Thoracic aorta (tissue), 2 donors: ENCODE measurements at places on chromosomes 5 and 9.

GRCh38 chr9:21542787-21543186 lies 60.7 kb upstream of the IFNE start:
- DNase-seq = no peak

DNA sequence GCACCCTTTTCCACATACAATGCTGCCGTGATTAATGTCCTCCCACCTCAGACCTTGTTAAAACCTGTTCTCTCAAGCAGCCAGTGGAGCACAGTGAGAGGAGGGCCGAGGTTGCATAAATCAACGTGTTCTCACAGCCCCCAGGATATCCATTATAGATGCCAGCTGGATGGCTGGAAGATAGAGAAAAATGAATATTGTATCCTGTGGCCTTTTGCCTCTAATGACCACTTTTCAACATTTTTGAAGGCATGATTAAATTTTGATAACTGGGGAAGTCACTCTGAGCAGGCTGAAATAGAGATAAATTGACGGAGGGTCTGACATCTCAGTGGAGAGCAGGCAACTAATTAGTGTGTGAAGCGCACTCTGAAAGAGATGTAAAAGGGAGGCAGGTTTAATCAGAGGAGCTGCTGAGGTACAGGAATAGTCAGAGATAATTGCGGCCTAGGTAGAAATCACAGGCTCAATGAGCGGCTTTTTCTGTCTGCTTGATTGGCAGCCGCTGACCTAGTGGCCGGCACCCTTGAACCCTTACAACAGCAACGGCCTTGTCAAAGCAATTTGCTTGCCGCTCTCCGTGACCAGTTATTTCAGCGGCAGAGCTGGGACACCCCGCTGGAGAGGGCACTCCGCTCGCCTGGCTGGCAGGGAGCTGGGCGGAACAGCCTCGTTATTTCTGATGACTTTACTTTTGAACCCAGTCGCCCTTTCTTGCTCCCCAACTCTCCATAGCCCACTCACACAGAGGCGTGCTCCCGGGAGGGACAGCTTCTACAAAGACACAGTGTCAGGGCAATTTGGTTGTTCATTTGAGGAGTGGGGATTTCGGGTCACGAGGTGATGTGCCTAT lies 560.7 kb downstream of the PSAT1 start:
- no peak for DNase-seq

GRCh38 chr5:78587775-78588291 lies 60.7 kb downstream of the LHFPL2 start:
- no peak for DNase-seq

GRCh38 chr5:1955586-1955985 lies 72.9 kb upstream of the IRX4 start:
- no peak for DNase-seq

GRCh38 chr5:120092649-120093048 lies 371.5 kb upstream of the PRR16 start:
- DNase-seq = no peak

DNA sequence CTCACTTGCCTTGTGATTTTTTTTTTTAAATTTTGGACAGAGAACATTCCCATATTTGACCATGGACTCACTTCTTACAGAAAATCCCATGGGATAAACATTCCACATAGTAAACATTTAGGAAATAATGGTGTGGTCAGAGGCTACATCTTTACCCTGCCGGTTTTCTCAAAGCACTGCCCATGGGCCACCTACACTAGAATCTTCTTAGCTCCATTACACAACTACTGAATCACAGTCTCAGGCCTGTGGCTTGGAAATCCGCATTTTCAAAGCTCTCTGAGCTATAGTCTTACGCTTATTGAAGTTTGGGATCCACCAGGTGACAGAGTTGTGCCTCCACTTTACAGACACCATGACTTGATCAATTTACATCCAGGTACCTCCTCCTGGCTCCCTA lies 39.4 kb downstream of the ALG2 start:
- no peak for DNase-seq

GRCh38 chr9:99024959-99025358 lies 80.0 kb upstream of the TGFBR1 start:
- no peak for DNase-seq

- no peak for DNase-seq
These were observed 84.3 kb downstream of the SH3TC2 start for GRCh38 chr5:148978370-148979082.

GRCh38 chr5:126847456-126847820 lies 70.5 kb downstream of the LMNB1 start:
- no peak for DNase-seq

DNA sequence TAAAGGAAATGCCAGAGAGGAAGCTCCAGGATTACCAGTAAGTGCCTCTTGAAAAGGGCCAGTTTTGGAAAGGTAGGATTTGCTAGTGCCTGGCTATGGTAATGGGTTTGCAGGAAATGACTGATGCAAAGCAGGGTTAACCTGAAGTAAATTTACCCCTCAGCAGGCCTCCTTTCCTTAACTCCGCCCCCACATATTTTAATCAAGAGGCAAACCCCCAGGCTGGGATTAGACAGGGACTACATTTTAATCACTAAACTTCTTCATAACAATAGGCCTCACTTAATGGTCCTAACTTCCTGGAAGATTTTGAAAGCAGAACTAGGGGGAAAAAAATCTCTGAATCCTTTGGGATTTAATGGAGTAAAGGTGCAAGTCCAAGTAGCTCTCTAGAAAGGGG lies 10.2 kb upstream of the SLC1A3 start:
- DNase-seq = no peak

DNA sequence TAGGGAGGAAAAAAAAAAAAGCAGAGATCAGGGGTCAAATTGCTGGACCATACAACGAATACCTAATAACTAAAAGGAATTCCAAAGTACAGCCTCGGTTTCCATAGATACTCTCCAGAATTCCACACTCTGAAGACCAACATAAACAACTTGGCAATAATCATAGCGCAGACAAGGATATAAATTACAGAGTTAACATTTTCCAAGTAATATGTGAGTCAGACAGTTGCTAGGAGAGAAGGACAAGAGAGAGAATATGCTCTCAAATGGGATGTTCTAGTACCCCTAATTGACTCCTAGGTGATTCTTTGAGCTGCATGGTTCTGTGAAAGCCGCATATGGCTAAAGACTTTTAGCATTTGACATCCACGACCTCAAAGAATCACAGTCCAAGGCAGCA lies 165.2 kb downstream of the FRMD3 start:
- no peak for DNase-seq

GRCh38 chr9:14488421-14489190 lies 174.7 kb upstream of the NFIB start:
- DNase-seq = no peak

DNA sequence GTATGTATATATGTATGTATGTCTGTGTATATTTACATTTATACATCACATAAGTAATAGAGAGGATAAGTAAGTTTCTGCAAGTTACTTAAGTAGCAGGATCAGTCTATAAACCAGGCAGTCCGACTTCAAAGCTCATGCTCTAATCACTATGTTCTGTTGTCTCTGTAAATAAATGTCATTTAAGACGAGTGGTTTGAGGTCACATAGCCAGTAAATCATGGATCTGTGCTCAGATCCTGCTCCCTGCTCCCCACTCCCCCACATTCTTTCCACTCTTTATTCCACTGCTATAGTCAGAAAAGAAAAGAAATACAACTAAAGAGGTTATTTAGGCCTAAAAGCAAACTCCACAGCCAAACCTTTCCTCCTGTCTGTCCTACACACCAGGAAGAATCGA lies 90.4 kb downstream of the SERINC5 start:
- no peak for DNase-seq

- DNase-seq = no peak
These were observed 177.0 kb upstream of the MVB12B start for GRCh38 chr9:126149661-126150060.

- no peak for DNase-seq
These were observed 1.1 kb downstream of the POMT1 start for GRCh38 chr9:131503626-131504465.

GRCh38 chr5:111830333-111830732 lies 73.3 kb upstream of the NREP start:
- no peak for DNase-seq

- DNase-seq = no peak
These were observed 298.4 kb upstream of the IRX4 start for GRCh38 chr5:2181149-2181548.

DNA sequence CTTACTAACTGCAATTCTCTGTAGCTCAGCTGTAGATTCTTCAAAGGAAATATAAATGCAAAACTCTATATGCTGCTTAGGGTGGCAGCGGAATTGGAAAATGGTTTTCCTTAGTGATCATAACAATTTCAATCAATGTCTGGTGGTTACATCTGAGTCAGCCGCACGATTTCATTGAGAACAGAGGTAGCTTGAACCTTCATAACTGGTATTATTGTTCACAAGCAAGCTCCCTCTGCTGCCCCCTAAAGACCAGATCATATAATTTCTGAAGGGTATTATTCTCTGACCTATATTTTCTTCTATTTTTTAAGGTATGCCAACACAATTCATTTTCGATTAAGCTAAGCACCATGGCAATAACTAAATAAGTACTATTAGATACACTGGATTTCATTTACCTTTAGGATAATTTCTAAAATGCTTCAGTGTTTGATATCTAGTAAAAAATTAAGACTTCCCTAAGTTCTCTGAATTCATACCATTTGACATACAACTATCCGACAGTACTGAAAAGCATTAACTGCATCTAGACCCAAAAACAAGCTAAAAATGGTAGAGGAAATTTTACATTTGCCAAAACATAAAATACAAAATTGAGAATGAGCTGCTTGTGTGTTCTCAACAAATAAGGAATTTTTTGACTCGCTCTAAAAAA lies 181.1 kb upstream of the SPEF2 start:
- DNase-seq = no peak

- no peak for DNase-seq
These were observed 2.4 kb downstream of the FUBP3 start for GRCh38 chr9:130581766-130582165.

DNA sequence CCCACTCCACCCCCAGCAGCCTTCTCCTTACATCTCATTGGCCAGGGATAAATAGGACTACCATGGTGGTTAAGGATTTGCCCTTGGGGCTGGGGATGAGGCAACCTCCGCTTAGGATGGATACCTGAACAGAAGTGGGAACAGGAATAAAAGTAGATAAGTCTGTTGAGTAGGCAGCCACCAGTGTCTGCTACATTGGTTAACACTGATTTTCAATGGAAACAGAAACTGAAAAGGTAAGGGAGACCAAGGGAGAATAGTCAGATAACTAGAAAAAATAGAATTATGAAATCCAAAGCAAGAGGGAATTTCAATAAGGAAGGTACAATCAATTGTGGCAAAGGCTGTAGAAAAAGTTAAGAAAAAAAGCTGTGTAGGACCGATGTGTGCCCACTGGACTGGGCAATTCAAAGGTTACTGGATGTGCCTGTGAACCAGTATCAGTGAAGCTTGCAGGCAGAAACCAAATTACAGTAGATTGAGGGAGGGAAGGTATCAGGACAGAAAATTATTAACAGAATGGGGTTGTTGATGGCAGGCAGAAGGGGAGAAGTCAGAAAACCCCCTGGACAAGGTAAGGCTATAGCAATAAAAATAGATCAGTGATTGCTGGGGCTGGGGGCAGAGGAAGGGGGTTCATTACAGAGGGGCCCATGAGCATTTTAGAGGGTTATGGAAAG lies 48.7 kb downstream of the DNAJC21 start:
- DNase-seq = no peak

DNA sequence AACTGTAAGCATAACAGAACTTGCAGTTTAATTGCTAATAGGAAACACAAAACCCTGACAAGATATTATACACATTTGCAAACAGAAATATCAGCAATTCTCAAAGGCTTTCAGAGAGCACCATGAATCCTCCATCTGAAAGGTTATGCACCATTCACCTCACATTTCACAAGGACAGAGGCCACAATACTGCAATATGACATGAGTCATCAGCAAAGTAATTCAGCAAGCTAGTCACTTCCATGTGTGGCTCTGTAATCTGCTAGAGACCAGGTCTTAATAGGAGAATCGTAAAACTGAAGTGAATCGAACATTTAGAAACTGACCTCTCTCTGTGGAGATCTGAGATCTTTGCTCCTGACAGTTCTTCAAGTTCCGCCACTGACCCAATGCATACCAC lies 28.3 kb downstream of the IARS1 start:
- no peak for DNase-seq

- DNase-seq = no peak
These were observed 15.3 kb upstream of the NRG2 start for GRCh38 chr5:140058212-140058932.

GRCh38 chr5:5341531-5342292 lies 80.8 kb upstream of the ICE1 start:
- no peak for DNase-seq

DNA sequence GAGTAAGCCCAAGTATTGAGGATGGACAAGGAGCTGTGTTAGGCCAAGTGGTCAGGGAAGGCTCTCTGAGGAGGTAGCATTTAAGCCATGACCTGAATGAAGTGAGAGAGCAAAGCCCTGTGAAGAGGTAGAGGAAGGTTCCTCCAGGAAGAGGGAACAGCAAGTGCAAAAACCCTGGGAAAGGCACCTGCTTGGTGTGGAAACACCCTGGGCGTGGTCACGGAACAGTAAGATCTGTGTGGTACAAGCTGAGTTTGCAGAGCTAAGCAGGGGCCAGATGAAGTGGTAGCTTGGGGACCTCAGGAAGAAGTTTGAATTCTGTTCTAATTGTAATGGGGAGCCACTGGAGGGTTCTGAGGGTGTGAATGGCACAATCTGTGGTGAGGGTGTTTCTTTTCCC lies 310.2 kb downstream of the ARHGAP26 start:
- no peak for DNase-seq

GRCh38 chr5:163366757-163367156 lies 70.6 kb upstream of the CCNG1 start:
- DNase-seq = no peak

- DNase-seq = no peak
These were observed 136.1 kb downstream of the RGS3 start for GRCh38 chr9:113599646-113600022.

GRCh38 chr9:35844628-35845270 lies 15.7 kb downstream of the TMEM8B start:
- DNase-seq = peak; percentile 25

DNA sequence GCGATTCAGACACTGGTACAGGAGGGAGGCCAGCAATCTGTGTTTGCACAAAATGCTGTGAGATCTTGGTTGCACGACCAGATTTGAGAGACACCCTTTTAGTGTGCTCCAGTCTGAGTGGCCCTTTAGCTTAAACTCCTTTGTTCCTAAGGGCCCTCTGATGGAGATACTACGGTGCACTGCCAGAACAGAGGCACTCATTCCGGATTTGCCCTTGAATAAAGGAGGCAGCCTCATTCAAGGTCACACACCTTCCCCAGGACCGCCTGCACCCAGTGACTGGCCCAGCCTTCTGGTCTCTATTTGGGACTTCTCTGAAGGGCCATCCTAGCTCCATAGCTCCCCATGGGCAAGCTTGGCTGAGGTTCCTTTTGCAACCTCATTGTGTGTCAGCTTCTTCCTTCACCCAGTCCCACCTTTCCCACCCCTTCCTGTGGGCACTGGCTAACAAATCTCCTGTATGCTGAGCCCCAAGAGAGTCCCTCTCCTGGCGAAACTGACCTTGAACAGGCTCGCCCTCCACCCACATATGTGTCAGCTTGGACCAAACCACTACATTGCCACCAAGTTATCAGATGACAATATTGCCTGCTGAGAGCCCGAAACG lies 191.7 kb downstream of the GABBR2 start:
- no peak for DNase-seq

GRCh38 chr5:31492869-31493268 lies 39.0 kb downstream of the DROSHA start:
- no peak for DNase-seq
